Stimulated activated CD4-positive, alpha-beta T cell treated with anti-CD3 and anti-CD28 coated beads, Interleukin-15, amount 100 ng/mL, for 1 hour (primary cell): ENCODE measurements at places on chromosomes 12 and 14.

DNA sequence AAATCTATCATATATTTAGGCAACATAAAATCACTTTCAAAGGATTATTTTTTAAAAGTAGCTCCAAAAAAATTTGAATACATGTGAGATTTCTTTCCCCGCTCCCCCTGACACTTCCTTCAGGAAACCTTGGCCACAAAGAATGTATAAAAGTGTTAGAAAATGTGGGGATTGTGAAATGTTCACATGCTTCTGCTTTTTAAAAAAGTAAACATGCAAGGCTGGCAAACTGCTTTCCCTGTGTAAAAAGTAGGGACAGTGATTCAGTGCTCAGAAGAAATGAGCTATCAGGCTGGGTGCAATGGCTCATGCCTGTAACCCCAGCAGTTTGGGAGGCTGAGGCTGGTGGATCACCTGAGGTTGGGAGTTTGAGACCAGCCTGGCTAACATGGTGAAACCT lies 26.6 kb downstream of the MBIP start:
- DNase-seq: no peak

- DNase-seq: no peak
Observed at GRCh38 chr12:46103559-46104383, 113.4 kb upstream of the SCAF11 start.

DNA sequence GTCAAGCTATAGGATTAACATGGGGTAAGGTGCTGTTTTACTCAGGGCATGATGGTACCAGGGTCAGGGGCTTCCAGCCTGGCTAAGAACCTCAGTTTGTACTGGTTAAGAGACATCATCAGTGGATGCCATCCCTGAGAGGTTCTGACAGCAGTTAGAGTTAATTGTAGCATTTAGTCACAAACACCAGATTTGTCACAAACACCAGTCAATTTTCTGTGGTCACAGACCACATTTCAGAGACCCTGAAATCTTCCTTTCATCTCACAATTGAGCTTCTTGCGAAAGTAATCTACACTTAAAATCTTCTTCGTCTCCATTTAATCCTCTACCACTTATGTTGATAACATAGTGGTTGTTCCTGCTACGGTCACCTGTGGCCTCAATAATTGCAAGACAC lies 143.0 kb upstream of the EGLN3 start:
- no peak for DNase-seq

DNA sequence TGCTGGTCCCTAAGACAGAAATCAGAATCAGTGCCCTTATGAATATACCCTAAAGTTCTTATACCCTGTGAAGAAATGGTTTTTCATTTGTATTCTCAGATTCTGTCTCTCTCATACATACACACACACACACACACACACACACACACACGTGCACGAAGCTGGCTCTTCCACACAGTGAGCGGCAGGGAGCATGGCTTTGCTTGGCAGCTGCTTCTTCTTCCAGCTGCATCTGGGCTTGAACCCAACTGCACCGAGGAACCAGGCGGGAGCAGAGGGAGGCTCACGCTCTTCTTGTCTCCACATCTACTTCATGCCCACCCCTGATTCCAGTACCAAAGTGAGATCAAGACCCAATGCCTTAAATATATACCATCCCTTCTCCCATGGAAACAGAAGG lies 19.4 kb downstream of the GRIN2B start:
- no peak for DNase-seq

GRCh38 chr12:41486718-41487117 lies 298.6 kb downstream of the PDZRN4 start:
- DNase-seq: no peak

DNA sequence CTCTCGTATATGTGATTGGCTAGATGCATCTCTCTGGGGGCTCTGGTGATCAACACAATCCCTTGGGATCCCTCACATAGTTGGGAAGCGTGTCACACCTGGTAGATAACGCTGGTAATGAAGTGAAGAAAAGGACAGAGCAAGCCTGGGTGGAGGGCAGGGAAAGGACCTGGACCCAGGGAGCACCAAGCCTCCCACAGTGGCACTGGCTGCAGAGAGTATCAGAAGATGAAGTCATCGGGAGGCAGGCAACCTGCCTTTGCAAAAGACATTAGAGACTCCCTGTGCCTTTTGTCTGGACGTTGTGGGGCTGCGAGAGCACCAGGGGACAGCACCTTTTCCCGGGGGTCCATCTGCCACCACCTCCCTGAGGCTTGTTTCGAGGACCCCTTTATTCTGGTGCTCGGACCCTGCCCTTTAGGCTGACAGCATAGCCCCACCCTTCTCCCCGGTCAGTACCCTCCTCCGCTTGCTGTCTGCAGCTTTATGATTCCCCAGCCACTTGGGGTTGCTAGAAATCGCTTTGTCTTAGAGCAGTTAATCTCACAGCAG lies 116.4 kb downstream of the EML1 start:
- no peak for DNase-seq

DNA sequence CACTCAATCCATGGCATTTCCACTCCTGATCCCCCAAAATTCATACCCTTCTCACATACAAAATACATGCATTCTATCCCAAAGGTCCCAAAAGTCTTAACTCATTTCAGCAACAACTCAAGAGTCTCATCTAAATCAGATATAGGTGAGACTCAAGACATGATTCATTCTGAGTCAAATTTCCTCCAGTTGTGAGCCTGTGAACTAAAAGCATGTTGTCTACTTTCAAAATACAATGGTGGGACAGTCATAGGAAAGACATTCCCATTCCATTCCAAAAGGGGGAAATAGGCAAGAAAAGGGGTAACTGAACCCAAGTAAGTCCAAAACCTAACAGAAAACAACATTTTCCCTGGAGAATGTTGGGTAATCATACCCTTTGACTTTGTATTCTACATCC lies 103.3 kb downstream of the C12orf75 start:
- DNase-seq: no peak

GRCh38 chr12:94074980-94075629 lies 73.3 kb upstream of the PLXNC1 start:
- no peak for DNase-seq

DNA sequence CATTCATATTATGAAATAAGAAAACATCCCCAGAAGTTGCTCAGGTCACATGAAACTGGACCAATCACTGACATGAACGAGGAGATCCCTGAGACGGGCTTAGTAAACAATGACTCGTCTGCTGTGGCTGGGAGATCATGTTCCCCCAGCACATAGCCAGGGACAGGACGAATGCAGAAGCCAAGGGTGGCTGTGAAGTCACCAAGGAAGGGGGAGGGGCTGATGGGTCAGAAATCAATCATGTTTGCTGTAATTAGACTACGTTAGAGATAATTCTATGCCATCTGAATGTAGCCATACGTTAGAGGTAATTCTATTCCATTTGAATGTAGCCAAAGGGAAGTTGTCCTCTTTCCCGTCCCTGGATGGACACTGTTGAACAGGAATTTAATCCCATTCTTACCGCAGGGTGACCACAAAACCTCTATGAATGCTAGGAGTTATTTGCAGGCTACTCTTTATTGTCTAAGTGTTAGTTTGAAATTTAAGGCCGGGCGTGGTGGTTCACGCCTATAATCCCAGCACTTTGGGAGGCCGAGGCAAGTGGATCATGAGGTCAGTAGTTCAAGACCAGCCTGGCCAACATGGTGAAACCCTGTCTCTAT lies 332.9 kb downstream of the TMEM132D start:
- no peak for DNase-seq

DNA sequence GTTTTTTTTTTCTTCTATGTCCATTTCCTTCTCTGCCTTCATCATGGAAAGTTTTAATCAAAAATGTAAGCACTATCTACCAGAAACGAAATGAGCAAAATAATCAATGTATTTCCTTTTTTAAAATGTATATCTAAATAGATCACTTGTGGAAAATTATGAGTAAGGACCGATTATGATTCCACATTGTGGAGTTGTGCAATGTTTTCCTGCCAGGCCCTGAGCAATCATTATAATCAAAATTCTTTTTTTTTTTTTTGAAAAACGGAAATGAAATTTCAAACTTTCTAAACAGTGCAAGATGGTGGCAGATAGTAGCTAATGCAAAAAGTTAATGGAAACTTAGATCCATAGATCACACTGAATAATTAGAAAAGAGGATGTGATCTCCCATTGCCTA lies 1074.6 kb upstream of the TMEM132C start:
- DNase-seq: no peak

GRCh38 chr12:75587340-75588106 lies 76.1 kb upstream of the KRR1 start:
- DNase-seq: no peak

DNA sequence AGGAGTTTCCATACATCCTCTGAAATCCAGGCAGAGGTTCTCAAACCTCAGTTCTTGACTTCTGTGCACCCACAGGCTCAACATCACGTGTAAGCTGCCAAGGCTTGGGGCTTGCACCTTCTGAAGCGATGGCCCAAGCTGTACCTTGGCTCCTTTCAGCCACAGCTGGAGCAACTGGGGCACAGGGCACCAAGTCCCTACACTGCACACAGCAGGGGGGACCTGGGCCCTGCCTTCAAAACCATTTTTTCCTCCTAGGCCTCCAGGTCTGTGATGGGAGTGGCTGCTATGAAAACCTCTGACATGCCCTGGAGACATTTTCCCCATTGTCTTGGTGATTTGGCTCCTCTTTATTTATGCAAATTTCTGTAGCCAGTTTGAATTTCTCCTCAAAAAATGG lies 10.6 kb downstream of the AREL1 start:
- no peak for DNase-seq

DNA sequence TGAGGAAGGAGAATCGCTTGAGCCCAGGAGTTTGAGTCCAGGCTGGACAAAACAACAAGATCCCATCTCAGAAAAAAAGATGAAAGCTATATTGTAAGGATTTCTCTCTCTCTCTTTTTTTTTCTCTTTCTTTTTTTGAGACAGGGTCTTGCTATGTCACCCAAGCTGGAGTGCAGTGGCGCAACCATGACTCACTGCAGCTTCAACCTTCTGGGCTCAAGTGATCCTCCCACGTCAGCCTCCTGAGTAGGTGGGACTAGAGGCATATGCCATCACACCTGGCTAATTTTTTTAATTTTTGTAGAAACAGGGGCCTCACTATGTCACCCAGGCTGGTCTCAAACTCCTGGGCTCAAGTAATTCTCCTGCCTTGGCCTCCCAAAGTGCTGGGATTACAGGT lies 5.8 kb upstream of the MRPL42 start:
- no peak for DNase-seq

DNA sequence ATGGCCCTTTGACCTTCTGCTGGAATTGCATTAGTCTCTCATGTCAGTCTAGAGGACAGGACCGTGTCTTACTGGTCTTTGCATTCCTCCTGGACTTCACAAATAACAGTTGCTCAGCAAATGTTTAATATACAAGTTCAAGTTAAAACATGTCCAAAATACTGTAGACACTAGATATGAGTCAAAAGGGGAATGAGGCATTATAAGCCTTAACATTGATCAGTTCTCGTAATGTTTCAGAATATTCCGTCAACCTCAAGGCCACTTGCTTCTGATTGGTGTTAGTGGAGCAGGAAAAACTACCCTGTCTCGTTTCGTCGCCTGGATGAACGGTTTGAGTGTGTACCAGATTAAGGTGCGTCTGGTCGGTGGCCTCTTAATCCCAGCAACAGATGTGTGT lies 59.9 kb downstream of the HSP90AA1 start:
- DNase-seq: no peak

GRCh38 chr12:55631733-55632132 lies 5.0 kb upstream of the OR10P1 start:
- no peak for DNase-seq

DNA sequence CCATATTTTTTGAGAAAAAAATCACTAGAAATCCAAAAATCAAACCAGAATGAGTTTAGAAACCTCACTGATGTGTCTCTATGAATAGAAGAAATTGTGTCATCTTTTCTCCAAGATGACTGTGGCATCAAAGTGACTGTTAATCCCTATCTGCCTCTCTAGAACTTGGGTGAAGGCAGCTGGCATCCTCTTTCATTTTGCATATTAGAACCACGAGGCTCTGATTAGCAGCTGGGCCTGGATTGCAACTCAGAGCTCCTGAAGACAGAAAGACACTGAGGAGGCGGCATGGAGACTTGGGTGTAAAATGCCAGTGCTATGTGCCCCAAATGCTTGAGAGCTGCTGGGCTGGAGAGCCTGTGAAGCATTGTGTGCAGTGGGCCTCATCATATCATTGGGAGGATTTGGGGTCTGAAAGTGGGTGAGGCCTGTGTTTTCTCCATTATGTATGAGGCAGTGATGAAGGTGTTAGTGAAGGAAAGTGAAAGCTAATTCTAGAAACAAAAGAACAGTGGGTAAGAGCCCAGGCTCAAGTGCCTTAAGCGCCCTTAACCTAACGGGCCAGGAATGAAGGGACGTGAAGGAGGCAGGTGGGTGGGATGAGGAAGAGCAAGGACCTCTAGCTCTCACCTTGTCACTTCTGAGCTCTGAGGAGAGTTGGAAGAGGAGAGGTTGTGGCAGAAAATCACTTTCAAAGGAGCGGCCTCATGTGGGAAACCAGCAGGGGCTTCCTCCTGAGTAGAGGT lies 26.2 kb downstream of the NKX2-8 start:
- DNase-seq: no peak

GRCh38 chr12:47824635-47825034 lies 4.9 kb upstream of the HDAC7 start:
- DNase-seq: no peak

DNA sequence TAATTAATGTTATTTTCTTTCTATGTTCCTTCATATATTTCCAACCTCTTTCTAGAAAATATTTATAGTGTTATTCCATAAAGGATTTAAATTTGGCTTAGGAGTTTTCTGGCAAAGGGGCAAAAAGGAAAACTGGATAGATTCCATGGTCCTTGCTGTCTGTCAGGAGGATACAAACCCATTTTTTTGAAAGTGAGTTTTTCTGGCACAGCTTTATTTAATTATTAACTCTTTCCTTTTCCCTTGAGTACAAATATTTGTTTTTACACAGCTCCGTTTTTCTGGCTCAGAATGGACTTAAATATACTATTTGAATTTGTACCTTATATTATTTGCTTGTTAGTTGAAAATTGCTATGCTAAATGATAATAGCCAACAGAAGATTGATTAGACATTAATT lies 56.3 kb downstream of the MNAT1 start:
- DNase-seq: no peak

DNA sequence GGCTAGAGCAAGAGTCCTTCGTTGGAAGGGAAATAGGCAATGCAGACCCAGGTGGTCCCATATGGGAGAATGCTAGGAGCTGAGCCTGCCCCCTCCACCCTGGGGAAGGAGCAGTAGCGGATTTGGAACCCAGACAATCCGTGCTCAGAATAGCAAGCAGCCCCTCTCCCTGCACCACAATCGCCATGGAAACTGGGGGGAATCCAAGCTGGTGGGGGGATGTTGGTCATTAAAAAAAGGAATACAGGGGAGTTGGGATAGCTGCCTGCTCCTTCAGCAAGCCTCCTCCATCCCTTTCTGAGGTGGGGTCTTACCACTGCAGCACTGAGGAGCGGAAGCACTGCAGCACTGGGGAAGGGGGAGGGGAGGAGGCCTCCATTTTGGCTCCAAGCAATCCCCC lies 2.9 kb downstream of the RND1 start:
- DNase-seq: no peak

- no peak for DNase-seq
Observed at GRCh38 chr14:64604001-64604400, 54.2 kb downstream of the PPP1R36 start.
